ENCODE measurements at places on chromosomes 3 and 15.

DNA sequence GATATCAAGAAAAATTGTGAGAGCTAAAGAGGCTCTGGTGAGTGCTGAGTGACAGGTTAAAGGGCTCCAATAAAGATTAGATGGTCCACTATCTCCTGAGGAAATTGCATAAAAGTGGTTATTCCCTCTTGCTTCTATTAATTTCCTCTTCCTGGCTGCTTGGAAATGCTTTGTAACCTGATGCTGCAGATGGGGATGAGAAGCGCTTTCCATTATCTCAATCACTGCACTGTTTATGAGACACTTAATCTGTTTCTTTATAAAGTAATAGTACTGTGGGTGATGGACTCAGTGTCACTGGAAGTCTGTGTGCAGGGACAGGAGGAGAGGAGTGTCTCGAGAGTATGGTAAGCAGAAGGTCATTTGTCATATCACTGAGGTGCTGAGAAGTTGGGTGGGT is 305.3 kb downstream of the EPHB1 start:
- DNase-seq, result no peak

DNA sequence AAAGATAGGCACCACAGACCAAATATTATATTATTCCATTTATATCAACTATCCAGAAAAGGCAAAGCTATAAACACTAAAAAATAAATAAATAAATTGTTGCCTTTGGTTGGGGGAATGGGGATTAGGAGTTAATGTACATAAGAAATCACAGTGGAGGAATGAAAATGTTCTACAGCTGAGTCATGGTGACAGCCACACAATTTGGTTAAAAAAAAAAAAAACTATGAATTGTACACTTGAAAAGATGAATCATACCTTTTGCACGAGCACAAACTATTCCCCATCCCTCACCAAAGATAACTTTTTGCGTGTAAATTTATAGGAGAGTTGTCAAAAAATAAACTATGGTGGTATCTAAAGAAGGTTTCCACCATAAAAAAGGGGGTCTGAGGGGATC is 103.2 kb downstream of the TBC1D5 start:
- DNase-seq, result peak; percentile 78

GRCh38 chr3:112092496-112093179 is 6.4 kb downstream of the C3orf52 start:
- peak; percentile 84 for DNase-seq

GRCh38 chr3:106013971-106014370 is 145.2 kb upstream of the CBLB start:
- DNase-seq, result peak; percentile 67

GRCh38 chr15:66646308-66646707 is 55.7 kb upstream of the SMAD6 start:
- DNase-seq, result no peak

- DNase-seq, result peak; percentile 95
These were observed 52.1 kb downstream of the ITGB5 start for GRCh38 chr3:124834723-124835718.

DNA sequence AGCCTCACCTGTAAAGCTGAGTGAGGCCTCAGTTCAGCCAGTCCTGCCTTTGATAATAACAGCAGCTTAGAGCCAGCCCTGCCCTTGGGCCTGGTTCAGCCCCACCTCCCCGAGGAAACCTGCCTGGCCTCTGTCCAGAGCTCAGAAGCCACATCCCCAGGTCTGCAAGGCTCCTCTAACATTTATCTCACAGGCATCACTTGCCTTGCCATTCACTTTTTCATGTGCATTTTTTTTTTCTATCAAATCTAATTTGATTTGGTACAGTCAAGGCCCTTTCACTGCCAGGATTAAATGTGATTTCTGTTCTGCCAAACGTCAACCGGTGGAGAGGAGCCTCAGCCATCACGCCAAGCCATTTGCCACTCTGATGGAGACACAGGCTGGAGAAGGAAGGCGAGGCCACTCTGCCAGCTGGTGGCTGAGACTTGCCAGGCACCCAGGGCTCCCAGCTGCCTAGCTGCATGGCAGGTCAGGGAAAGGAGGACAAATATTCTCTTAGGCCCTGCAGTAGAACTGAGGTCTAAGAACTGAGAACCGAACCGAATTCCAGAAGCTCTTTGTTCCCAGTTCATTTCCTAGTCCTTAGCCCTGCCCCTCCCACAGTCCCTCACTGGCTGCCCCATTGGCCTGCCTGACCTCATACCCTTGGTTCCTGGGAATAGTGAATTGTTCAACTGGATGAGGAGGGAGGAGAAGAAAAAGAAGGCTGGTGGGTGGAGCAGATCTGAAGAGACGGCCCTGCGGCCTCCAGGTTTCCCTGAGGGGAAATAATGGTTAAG is 76.4 kb downstream of the SPSB4 start:
- no peak for DNase-seq

GRCh38 chr3:105869861-105870755 is 1.3 kb upstream of the CBLB start:
- DNase-seq, result peak; percentile 16

- DNase-seq, result no peak
These were observed 4.6 kb downstream of the TPRA1 start for GRCh38 chr3:127585813-127586413.

- no peak for DNase-seq
These were observed 185.2 kb upstream of the RGMA start for GRCh38 chr15:93274257-93274656.

DNA sequence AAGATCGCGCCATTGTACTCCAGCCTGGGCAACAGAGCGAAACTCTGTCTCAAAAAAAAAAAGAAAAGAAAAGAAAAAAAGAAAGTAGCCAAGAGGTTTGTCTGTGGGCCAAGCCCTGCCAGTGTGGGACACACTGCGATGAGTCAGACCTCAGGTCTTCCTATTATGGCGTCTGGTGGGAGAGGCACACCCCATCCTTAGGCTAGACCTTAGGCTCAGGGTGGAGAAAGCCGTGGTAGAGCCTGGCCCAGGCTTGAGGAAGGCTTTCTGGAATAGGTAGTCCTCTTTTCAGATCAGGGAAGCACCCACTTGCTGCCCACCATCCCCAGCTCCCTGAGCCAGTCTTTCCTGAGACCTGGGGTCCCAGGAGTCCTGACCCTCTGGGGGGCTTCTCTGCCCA is 6.0 kb downstream of the HEMK1 start:
- peak; percentile 19 for DNase-seq

DNA sequence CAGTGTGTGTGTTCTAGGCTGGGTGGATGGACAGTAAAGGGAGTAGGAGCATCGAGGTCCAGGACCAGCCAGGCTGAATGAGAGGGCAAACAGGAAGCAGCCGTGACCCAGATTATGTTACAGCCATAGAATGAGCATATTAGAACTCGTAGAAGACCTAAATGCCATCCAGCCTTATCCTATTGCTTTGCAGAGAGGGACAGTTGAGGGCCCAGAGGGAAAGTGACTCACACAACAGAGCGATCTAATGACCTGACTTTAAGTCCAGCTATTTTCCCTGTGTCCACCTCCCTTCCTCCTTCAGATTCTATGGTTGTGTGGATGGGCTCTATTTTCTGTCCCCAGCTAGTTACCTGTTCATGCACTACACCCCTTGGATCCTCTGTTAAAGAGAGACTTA is 634.1 kb upstream of the TBL1XR1 start:
- no peak for DNase-seq

DNA sequence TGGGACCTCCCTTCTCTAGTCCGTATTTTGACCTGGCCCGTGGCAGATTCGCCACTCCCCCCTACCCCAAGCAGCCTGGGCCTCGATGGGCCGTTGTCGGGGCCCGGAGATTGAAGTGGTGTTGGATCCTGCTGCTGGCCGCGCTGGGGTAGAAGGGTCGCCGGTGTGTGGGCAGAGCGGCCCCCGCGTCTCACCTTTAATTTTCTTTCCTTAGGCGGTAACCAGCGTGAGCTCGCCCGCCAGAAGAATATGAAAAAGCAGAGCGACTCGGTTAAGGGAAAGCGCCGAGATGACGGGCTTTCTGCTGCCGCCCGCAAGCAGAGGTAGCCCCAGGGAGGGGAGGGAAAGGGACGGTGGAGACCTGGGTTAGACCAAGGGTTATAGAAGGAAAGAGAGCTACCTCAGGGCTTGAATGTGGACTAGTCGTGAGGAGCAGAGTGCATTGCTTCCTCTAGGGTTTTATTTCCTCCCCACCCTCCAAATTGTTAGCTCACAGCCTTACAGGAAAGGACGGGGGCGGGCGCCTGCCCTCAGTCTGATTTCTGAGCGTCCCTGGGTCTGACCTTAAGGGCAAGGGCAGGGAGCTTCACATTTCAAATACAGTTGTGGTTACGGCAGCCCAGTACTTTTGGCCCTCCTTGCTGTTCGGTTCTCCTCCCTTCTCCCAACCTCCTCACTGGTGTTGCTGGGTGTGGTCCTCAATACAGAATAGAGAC is 799 bp downstream of the SERF2 start:
- peak; percentile 22 for DNase-seq

Measured in renal cortical epithelial cell (primary cell).